ENCODE measurements at places on chromosomes 4 and X.

- no peak for DNase-seq
These were observed 45.2 kb downstream of the LNX1 start for GRCh38 chr4:53545942-53546581.

DNA sequence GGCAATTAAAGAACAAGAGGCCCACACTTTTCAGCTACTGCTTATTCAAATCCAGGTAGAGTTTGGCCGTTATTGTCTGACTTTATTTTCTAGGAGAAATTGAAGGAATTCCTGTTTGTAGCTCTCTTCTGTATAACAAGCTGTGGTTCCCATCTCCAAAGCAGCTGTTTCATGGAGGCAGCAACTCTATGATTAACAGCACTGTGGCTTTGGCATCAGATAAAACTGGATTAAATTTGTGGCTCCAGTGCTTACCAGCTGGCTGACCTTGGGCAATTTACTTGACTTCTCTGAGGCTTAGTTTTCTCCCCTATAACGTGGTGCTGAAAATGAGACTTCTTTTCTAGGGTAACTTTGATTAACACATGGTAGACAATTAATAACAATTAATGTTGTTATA lies 28.1 kb downstream of the SLC30A9 start:
- DNase-seq: no peak

DNA sequence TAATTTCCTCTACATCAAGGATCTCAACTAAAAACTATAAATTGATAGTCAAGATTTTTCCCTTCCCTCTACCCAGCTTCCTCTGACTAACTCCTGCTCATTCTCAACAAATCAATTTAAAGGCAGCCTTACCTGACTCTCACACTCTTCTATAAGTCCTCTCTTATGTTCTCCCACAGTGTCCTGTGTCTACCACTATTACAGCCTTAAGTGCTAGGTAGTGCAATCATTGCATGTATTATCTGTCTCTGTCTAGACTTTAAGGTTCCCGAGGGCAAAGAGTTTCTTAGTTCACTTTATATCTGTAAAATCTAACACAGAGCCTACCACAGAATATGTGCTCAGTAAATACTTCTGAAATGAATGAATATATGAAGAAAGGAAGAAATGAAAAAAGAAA lies 123.7 kb downstream of the BTC start:
- no peak for DNase-seq

GRCh38 chr4:14562901-14563300 lies 439.4 kb upstream of the CPEB2 start:
- DNase-seq: no peak

DNA sequence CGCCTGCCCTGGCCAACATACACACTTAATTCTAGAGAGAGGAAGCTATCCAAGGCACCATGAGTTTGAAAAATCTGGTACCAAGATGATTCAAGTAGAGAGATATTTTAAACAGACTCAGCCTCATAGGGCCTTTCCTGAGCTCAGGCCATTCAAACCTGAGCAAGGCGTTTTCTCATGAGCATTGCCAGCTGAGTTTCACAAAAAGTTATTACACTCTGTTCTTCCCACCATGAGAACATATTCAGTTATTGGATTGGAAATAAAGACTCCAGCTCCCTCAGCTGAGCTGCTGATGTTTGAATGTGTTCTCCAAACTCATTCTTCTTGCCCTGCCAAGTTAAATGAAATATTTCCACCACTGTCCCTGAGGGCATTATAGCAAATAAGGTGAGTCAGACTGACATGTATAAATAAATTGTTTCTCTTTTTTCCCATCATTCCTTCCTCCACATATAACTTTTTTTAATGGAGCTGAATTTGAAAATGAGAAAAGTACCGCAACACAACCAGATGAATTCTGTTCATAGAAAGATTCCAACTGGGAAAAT lies 429.6 kb downstream of the RAB28 start:
- DNase-seq: no peak

DNA sequence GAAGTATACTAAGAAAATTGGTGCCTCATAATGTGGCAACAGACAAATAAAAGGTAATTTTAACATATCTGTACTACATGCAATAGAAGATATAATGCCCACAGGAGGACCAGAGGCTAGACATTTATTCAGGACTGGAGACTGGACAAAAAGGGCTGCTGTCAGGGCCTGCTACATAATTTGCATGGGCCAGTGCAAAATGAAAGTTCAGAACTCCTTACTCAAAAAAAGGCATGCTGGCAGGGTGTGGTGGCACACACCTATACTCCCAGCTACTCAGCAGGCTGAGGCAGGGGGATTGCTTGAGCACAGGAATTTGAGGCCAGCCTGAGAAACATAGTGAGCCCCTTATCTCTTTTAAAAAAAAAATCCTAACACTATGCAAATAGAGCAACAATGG lies 12.4 kb upstream of the MAOA start:
- no peak for DNase-seq

DNA sequence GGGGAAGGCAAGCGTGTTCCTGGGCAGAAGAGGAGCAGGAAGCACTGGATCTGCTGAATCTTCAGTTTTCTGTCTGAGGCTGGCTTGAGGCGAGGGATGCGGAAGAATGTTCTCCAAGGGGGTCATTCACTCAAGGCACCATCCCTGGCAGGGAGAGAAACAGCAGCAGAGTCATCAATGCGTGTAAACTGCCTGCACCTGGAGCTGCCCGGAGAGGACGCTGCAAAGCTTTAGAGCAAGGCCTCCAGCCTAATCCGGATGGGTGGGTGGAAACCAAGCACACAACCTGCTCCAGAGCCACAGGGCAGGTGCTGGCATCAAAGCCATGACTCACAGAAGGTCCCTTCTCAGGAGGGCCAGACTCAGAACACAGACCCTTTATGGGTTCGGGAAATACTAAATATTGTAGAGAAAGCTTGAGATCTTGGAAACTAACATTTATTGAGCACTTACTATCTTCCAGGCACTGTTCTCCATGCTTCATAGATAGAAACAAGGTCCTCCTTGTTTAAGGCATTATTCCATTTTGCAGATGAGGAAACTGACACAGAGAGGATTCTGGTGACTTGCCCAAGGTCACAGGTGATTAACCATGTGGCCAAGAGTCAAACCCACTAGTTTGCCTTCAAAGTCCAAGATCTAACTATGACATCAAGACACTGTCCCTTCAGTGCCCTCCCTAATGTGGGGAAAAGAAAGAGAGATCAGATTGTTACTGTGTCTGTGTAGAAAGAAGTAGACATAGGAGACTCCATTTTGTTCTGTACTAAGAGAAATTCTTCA lies 7.7 kb downstream of the PROM1 start:
- no peak for DNase-seq

GRCh38 chr4:154916068-154916467 lies 135.0 kb downstream of the RBM46 start:
- DNase-seq: no peak

- no peak for DNase-seq
These were observed 596.5 kb downstream of the NLGN4X start for GRCh38 chrX:5632061-5632614.

DNA sequence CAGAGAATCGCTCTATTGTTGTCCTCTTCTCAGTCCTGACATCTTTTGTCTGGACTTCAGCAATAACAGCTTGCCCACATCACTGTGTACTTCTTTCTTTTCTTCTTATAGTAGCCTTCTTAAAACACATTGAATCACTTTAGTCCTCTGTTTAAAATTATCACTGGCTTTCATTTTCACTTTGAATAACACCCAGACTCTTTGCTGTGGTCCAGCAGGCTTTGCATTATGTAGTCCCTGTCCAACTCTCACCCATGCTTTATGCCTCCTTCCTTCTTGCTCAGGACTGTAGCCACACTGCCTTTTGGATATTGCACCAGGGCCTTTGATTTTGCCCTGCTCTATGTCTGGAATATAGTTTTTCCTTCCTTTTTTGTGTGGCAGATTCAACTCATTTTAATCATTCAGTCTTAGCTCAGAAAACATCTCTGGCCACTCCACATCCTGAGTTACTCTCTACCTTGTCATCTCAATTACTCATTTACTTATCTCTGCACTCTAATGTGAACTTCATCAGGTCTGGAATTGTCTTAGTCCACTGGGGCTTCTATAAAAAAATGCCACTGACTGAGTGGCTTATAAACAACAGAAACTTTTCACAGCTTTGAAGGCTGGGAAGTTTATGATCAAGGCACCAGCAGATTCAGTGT lies 168.2 kb downstream of the C4orf33 start:
- DNase-seq: no peak

DNA sequence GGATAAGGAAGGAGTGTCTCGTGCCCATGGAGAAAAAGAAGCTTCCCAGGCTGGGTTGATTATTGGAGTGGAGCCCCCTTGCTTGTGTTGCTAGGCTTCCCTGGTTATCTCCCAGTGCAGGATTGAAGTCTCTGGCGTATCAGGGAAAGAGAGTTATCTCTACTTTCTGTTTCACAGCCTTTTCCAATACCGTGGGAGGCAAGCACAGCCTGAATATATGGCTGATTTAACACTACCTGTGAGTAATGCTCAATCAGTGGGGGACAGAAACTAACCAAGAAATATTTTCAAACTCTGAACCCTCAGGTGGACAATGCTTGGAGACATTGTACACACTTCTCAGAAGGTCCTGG lies 65.2 kb downstream of the SERPINA7 start:
- no peak for DNase-seq

- no peak for DNase-seq
These were observed 297.8 kb upstream of the FAM241A start for GRCh38 chr4:111847296-111848008.

GRCh38 chrX:19702856-19703255 lies 184.5 kb downstream of the SH3KBP1 start:
- DNase-seq: no peak
